ENCODE measurements at places on chromosomes 6 and 20.

GRCh38 chr6:71209206-71209605 lies 79.4 kb upstream of the OGFRL1 start:
- DNase-seq: no peak

DNA sequence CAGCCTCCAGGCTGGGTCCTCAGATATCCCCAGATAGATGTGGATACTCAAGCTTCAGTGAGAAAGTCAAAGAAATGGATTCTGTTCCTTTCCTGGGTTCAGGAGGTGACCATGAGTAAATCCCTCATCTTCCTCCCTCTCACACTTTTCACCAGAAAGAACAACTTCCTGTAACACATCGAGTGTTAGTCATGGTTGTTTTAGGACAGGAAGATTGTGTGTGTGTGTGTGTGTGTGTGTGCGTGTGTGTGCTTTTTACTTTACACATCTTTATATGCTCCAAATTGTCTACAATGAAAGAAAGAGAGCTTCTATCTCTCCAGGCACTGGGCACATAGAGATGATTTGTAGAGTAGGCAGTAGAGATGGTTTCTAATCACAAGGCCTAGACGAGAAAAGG lies 139.9 kb downstream of the TBXT start:
- no peak for DNase-seq

DNA sequence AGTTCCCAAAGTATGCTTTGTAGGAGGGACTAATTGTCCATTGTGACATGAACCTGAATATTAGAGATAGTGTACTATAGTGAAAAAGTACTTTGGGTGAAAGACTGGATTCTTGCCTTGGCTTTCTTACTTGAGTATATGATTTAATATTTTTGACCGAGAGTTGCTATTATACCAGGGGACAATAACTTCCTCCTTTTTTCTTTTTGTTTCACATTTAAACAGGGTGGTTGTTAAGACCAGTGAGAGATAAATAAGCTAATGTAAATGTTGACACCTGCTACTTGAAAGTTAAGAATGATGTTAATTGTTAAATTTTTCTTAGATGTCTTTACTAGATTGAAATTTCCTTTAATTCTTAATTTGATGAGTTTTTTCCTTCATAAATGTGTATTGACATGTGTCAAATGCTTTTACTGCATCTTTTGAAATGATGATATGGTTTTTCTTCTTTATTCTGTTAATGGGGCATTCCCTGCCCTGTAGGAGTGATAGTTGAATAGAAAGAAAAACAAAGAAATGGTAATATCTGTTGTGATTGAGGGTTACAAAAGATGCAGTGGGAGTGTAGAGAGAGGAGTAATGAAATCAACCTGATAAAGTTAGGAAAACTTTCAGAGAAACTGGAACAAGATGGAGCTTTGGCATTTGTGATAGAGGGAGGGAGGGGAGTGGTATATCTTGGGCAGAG lies 48.4 kb downstream of the ZFAND3 start:
- no peak for DNase-seq

GRCh38 chr6:170087941-170088581 lies 202.8 kb downstream of the DLL1 start:
- no peak for DNase-seq

DNA sequence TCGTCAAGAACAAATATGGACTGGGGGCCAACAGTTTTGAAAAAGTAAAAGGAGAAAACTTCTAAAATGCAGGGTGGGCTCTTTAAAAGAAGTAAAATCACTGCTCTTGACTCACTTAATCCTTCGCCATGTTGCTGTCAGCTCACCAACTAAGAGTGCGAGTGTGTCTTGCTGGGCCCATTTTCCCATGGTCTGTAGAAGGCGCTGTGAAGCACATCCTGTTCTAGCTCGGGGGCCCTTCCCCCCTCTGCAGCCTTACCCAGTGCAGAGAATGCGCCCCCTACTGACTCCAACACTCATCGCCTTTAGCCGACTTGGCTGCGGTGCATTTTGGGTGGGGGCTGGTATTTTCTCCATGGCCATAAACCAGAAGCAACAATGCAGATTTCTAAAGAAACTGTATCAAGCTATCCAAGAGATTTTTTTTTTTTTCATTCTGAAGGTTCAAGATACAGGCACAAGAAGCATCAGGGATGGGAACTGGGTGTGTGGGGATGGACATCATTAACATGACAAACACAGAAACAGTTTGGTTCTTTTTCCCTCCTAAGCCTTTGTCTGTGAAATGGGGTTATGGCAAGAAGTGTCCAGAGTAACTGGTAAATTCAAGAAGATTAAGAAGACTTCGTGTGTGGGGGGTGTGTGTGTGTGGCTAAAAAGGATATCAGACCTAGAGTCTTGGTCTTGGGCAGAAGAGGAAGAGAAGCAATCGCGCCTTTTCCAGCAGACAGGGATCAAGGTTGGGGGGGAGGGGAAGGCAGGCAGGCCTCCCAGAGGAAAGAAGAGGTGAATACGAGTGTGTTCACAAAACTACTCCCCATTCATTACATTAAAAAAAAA lies 1.7 kb downstream of the ADNP start:
- peak; percentile 93 for DNase-seq

All from foreskin melanocyte (primary cell).